ENCODE measurements at places on chromosomes 2 and 18.

DNA sequence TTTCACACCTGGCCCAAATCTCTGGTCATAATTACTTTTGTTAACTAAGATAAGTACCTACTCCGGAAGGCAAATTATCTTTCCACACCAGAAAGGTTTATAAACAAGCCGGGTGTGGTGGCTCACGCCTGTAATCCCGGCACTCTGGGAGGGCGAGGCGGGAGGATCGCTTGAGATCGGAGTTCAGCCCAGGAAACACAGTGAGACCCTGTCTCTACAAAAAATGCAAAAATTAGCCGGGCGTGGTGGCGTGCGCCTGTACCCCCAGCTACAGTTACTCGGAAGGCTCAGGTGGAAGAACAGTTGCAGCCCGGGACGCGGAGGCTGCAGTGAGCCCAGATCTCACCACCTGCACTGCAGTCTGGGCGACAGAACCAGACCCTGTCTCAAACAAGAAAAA is 2.1 kb downstream of the PUM2 start:
- DNase-seq = peak; percentile 8

GRCh38 chr2:233436191-233436581 is 81.9 kb downstream of the DGKD start:
- DNase-seq = no peak

- DNase-seq = no peak
These were observed 1.8 kb downstream of the REL start for GRCh38 chr2:60882971-60883753.

- peak; percentile 28 for DNase-seq
These were observed 64.0 kb downstream of the INPP4A start for GRCh38 chr2:98508709-98509066.

DNA sequence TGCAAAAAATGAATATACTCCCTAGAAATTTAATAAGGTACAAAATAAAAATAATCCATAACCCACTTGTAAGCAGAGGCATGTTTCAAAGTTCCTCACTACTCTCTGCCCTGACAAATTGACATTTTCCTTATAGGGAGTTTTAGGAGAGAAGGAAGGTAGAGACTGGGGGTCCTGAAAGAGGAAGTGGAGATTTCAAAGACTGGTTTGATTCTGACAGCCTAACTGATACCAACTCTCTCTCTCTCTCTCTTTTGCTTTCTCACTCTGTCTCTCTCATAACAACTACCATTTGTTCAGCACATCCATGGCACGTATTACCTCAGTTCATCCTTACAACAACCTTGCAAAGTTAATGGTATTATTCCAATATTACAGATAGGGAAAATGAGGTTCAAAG is 18.6 kb downstream of the FZD7 start:
- no peak for DNase-seq

- DNase-seq = no peak
These were observed 751.1 kb downstream of the CCDC85A start for GRCh38 chr2:56934866-56935265.
